CD4-positive, alpha-beta T cell treated with Interleukin-1 beta for 1 hour (primary cell): ENCODE measurements at places on chromosomes 3 and 15.

DNA sequence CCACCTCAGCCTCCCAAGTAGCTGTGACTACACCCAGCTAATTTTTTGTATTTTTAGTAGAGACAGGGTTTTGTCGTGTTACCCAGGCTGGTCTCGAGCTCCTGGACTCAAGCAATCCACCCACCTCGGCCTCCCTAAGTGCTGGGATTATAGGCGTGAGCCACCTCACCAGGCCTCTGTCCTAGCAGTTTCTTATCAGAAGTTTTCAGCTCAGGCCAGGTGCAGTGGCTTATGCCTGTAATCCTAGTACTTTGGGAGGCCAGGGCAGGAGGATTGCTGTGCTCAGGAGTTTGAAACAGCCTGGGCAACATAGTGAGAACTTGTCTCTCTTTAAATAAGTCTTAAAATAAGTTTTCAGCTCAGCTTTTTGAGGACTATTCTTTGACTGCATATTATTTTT is 48.4 kb downstream of the SGO1 start:
- no peak for DNase-seq

GRCh38 chr3:35643495-35643894 is 4.2 kb downstream of the ARPP21 start:
- no peak for DNase-seq

DNA sequence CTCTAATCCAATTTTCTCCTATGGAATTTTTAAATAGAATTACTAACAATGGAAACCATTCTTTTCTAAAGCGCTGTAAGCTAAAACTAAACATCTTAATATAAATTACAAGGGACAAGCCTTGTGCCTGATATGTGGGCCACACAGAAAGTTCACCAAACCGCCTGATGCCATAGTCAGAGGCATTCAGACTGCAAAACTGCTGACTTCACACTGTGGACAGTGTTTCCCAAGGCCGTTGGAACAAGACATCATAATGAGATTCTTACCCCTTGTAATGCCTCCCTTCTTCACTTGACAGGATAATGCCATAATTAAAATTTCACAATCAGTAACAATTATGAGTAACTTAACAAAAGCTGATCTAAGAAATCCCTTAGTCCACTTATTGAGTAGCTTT is 14.9 kb downstream of the SH3GL3 start:
- DNase-seq, result no peak

GRCh38 chr3:23762759-23763477 is 42.8 kb upstream of the UBE2E1 start:
- no peak for DNase-seq

GRCh38 chr3:127792541-127793292 is 29.6 kb downstream of the MGLL start:
- DNase-seq, result no peak
